ENCODE measurements at places on chromosomes 12 and 14. TPM values are rescaled to one million over a fixed set of nuclear protein-coding genes. Genes with fewer than 3 reads are reported as not detected.
A peak's percentile ranks its signal among the peaks of the same experiment; 100 is the strongest.

Gene CFAP54
- 1.8 TPM for total RNA-seq

Gene OR6C2
- total RNA-seq = not detected

Gene INSM2
- total RNA-seq = not detected

Gene CDKN3
- total RNA-seq = 67.6 TPM

DNA sequence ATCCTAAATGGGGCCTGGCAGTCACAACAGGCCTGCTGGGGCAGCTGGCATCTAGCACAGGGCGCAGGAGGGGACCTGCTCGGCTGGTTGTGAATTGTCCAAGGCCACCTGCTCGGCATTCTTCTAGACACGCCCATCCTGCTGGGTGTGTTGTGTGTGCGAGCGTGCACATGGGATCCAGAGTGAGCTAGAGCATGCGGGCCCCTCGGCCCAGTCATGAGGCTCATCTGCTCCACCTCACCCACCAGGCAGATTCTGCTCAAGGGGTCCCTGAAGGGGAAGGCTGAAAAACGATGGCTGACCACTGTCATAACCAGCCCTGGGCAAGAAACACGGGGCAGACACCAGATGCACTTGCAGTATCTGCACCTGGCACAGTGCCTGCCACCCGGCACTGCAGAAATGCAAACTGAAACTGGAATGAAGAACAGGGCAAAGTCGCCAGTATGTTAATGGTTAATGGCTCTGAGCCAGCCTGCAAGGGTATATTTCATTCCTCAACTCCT lies 31.8 kb downstream of the MAX start:
- H3K4me3 ChIP-seq = no peak overlapping the region
- H3K36me3 ChIP-seq = peaks cover 44% of the 10 kb centered on the region
- no peak overlapping the region for H3K27ac ChIP-seq
- peaks cover 17% of the 10 kb centered on the region for H3K4me1 ChIP-seq

DNA sequence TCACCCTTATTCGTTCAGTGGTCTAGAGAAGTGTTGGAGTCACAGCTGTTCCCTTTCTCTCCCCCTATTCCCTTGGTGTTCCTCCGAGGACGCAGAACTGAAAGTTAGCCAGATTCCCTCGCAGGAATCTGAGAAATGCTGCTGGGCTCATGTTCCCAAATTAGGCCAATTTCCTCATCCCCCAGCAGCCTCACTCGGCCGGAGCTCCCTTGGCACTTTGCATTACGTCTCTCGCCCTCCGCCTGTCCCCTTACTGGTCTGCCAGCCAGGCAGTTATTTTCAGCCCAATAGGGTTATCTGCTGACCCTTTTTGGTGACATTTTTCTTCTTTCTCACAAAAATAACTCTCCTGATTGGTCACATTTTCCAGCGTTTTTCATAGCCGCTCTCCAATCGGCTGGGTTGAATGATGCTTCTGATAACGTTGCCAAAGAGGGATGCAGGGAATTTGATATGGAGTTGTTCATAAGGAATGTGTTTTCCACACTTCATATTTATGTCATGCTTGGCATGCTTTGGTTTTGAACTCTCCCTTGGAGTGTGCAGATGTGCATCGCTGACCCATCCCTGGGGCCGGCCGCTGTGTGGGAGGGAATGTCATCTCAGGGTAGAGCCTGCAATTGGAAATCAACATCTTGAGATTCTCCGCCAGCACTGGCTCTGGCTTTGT lies 9.9 kb downstream of the IFT43 start:
- DNase-seq = no peak
- no peak overlapping the region for H3K27ac ChIP-seq
- no peaks in the 10 kb centered on the region for H3K27me3 ChIP-seq
- no peaks in the 10 kb centered on the region for H3K36me3 ChIP-seq
- peaks cover 3% of the 10 kb centered on the region for H3K4me1 ChIP-seq
- H3K4me3 ChIP-seq = no peak overlapping the region

DNA sequence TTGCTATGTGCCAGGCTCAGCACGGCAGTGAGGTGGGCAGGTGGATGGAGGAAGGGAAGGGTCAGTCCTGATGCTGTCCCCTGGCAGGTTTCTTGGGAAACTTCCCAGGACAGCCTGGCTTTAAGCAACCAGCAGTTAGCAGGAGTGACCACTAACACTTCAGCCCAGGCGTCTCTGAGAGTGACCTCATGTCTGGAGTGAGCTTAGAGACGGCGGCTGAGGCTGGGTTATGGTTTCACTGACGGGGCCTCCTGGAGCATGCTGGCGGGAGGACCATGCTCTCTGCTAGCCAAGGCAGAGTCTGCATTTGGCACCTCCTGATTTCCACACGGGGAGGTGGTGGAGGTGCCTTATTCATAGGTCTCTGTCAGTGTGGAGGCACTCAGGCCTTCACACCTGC lies 2.5 kb downstream of the HHIPL1 start:
- no peak overlapping the region for H3K27ac ChIP-seq
- H3K36me3 ChIP-seq = no peaks in the 10 kb centered on the region
- H3K4me3 ChIP-seq = no peak overlapping the region
- DNase-seq = no peak

DNA sequence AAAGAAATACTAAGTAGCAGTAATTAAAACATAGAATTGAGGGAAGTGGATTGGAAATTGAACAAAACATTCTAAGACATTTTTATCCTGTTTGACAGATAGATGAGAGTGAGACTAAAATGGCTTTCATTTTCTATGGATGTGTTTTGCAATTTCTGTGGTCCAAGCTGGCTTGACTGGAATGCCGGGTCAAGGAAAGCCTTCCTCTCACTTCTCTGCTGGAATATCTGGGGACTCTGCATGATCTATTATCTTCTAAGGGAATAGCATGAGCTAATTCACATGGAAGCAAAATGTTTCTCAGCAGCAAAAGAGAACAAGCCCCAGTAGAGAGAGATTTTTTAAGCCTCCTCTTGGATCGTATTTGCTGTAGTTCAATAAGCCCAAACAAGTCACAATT lies 407.9 kb upstream of the ATXN7L3B start:
- H3K27ac ChIP-seq = no peak overlapping the region
- no peak for DNase-seq
- no peaks in the 10 kb centered on the region for H3K4me1 ChIP-seq
- H3K36me3 ChIP-seq = no peaks in the 10 kb centered on the region
- no peaks in the 10 kb centered on the region for H3K27me3 ChIP-seq
- H3K4me3 ChIP-seq = no peak overlapping the region

- DNase-seq = peak; percentile 60
- peaks cover 5% of the 10 kb centered on the region for H3K4me1 ChIP-seq
- no peaks in the 10 kb centered on the region for H3K36me3 ChIP-seq
- peaks cover 24% of the 10 kb centered on the region for H3K27me3 ChIP-seq
Observed at GRCh38 chr14:34227834-34228649, 234.0 kb downstream of the SPTSSA start.

DNA sequence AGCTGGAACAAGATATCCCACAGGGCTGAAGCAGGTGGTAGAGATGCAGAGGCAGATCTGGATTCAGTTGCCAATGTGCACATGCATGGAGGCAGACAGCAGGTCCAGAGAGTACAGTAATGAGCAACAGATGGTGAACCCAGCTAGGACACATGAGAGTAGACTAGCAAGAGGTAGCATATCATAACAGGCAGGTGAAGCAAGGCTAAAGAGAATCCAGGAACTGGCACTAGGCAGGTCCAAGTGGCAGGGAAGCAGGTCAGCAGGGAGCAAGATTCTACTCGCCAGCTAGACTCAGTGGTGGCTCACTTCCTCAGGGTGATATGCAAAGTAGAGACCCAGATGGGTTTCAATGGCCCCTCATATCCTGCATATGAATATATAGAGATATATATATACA lies 15.3 kb upstream of the MYF6 start:
- H3K4me1 ChIP-seq = no peaks in the 10 kb centered on the region
- no peak overlapping the region for H3K4me3 ChIP-seq
- DNase-seq = no peak
- no peak overlapping the region for H3K27ac ChIP-seq
- no peaks in the 10 kb centered on the region for H3K36me3 ChIP-seq

DNA sequence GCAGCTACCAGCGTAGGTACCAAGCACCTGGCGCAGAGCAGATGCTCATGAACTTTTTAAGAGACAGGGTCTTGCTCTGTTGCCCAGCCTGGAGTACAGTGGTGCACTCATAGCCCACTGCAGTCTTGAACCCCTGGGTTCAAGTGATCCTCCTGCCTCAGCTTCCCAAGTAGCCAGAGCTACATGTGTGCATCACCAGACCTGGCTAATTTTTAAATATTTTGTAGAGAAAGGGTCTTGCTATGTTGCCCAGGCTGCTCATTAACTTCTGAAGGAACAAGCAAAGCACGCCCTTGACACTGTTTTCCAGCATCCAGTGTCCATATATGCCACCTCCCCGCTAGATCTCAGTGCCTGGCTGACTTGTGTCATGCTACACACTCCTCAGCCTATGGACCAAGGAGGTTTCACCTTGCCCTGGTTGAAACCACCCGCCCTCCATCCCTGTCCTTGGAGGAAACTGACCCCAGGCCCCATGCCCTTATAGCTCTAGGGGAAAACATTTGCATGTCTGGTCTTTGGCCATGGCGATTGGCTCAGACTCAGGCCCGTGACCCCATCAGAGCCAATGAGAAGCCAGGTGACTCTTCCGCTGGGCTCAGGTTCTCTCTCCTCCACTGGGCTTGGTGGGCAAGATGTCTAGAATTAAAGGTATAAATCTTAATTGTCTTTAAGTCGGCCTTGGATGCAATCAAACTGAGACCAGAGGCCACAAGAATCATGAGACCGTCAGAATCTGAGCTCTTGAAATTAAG lies 26.3 kb downstream of the TESC start:
- no peak overlapping the region for H3K27ac ChIP-seq
- H3K36me3 ChIP-seq = peaks cover 15% of the 10 kb centered on the region
- DNase-seq = no peak
- H3K4me1 ChIP-seq = peaks cover 33% of the 10 kb centered on the region

DNA sequence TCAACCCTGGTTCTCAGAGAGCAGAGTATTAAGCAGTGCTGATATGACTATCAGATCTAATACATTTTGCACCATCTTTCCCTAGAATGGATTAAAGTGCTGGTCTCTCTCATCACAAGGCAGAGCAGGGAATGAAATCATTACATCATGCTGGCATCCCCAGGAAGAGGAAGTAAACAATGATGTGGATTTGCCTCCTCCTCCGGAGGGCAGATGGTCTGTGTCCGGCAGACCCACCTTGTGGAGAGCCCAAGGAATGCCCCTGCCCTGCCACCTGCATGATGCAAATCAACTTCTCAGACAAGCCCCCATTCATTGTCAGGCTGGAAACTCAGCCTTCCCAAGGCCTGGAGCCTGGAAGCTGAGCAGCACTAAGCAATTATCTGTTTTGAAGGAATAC lies 1149.1 kb downstream of the VRK1 start:
- no peaks in the 10 kb centered on the region for H3K27me3 ChIP-seq
- peaks cover 19% of the 10 kb centered on the region for H3K36me3 ChIP-seq
- no peaks in the 10 kb centered on the region for H3K4me1 ChIP-seq

DNA sequence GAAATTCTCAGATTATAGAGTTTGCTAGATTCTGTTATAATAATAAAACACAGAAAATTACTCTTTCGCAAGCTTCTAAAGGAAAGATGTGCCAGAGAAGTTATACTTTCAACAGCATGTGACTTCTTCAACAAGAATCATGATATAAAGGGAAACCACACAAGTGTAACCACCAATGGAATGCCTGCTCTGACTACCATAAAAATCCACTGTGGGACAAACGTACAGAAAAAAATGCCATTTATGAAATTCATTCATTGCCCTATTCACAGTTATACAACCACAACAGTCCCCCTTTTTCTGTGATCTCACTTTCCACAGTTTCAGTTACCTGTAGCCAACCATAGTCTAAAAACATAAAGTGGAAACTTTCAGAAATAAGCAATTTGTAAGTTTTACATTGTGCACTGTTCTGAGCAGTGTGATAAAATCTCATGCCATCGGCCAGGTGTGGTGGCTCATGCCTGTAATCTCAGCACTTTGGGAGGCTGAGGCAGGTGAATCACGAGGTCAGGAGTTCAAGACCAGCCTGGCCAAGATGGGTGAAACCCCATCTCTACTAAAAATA lies 3.2 kb downstream of the CATSPERB start:
- no peak overlapping the region for H3K27ac ChIP-seq
- DNase-seq = no peak
- peaks cover 7% of the 10 kb centered on the region for H3K4me1 ChIP-seq

GRCh38 chr14:104221071-104221625 lies 82.8 kb downstream of the KIF26A start:
- no peak overlapping the region for H3K4me3 ChIP-seq
- H3K27ac ChIP-seq = no peak overlapping the region
- H3K27me3 ChIP-seq = peaks cover 12% of the 10 kb centered on the region
- no peaks in the 10 kb centered on the region for H3K36me3 ChIP-seq
- DNase-seq = peak; percentile 23

GRCh38 chr12:102913453-102914226 lies 3.4 kb downstream of the PAH start:
- no peak overlapping the region for H3K4me3 ChIP-seq
- peaks cover 15% of the 10 kb centered on the region for H3K27me3 ChIP-seq
- H3K27ac ChIP-seq = no peak overlapping the region
- DNase-seq = no peak
- peaks cover 2% of the 10 kb centered on the region for H3K4me1 ChIP-seq

GRCh38 chr12:92192360-92192759 lies 46.7 kb upstream of the BTG1 start:
- H3K4me1 ChIP-seq = peaks cover 17% of the 10 kb centered on the region
- no peak overlapping the region for H3K4me3 ChIP-seq
- no peak overlapping the region for H3K27ac ChIP-seq
- H3K36me3 ChIP-seq = peaks cover 16% of the 10 kb centered on the region
- no peak for DNase-seq

GRCh38 chr12:127083008-127083949 lies 1183.7 kb upstream of the TMEM132C start:
- DNase-seq = no peak
- no peaks in the 10 kb centered on the region for H3K36me3 ChIP-seq
- H3K27ac ChIP-seq = peak overlapping the region; percentile 46
- H3K4me3 ChIP-seq = peak overlapping the region; percentile 80
- H3K27me3 ChIP-seq = peaks cover 7% of the 10 kb centered on the region
- H3K4me1 ChIP-seq = no peaks in the 10 kb centered on the region

DNA sequence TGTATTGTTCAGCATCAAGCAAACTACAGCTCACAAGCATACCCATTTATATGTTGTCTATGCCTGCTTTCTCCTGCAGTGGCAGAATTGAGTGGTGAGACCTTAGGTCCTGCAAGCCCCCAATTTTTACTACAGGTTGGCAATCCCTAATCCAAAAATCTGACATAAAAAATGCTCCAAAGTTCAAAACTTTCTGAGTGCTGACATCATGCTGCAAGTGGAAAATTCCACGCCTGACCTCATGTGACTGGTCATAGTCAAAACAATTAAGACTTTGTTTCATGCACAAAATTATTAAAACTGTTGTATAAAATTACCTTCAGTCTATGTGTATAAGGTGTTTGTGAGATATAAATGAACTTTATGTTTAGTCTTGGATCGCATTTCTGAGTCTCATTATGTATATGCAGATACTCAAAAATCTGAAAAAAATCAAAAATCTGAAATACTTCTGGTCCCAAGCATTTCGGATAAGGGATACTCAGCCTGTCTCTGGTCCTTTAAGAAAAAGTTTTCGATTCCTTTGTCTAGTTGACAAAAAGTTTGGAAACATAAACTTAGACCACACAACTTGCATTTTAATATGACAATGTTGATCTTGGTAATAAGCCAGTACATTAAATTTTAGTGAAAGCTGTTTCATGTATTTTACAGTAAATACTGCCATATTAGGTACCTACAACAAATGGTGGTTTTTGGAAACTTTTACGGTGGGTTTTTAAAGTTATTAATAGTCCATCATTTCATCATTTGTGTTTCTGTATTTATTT lies 81.5 kb downstream of the AEBP2 start:
- H3K27me3 ChIP-seq = no peaks in the 10 kb centered on the region
- no peak overlapping the region for H3K27ac ChIP-seq
- no peak for DNase-seq
- H3K36me3 ChIP-seq = peaks cover 14% of the 10 kb centered on the region

GRCh38 chr14:24712909-24713308 lies 78.9 kb upstream of the GZMB start:
- no peak for DNase-seq
- no peak overlapping the region for H3K27ac ChIP-seq
- H3K27me3 ChIP-seq = peaks cover 21% of the 10 kb centered on the region
- H3K4me3 ChIP-seq = no peak overlapping the region
- H3K4me1 ChIP-seq = no peaks in the 10 kb centered on the region
